ENCODE measurements at places on chromosomes 5 and 9.

- DNase-seq: no peak
Observed at GRCh38 chr5:135195270-135195608, 161.2 kb upstream of the PITX1 start.

- no peak for DNase-seq
Observed at GRCh38 chr5:124460642-124461041, 285.8 kb downstream of the ZNF608 start.

DNA sequence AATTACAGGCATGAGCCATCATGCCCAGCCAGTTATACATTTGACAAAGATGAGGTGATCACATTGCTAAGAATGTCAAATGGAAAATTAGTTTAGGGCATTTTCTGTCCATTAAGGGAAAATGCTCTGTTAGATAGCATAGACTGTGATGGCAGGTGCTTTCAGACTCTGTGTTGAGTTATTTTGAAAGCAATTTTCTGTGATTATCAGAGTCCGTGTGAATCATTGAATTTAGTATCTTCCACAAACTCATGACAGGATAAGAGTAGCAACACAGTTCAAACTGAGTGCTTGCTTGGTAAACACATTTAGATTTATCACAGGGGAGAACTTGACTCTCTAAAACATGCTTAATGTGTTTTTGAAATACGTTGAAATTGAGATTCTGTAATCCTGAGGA, 69.0 kb downstream of the GAPVD1 start:
- no peak for DNase-seq

- no peak for DNase-seq
Observed at GRCh38 chr5:56900858-56901578, 8.4 kb upstream of the SETD9 start.

GRCh38 chr5:154756009-154756867, 1.1 kb downstream of the LARP1 start:
- no peak for DNase-seq

GRCh38 chr5:112124788-112125187, 294.3 kb downstream of the EPB41L4A start:
- no peak for DNase-seq

DNA sequence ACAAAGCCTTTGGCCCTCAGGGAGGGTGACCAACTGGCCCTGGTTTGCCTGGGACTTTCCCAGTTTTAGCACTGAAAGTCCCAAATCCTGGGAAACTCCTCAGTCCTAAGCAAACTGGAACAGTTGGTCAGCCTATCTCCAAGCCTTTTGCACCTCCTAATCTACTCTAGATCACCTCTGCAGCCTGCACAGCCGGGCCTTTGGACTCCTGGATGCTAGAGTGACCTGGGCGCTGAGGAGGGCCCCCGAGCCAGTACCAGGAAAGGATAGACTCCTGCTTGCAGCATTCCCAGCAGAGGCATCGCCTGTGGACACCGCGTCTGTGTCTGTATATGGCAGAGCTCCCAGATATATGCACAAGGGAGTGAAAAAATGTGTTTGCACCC, 15.1 kb downstream of the IRF1 start:
- DNase-seq: no peak

- DNase-seq: no peak
Observed at GRCh38 chr5:126433701-126434100, 10.5 kb downstream of the GRAMD2B start.

- DNase-seq: no peak
Observed at GRCh38 chr5:53779541-53779981, 219.1 kb downstream of the NDUFS4 start.

- no peak for DNase-seq
Observed at GRCh38 chr5:95727764-95728191, 3.4 kb upstream of the RHOBTB3 start.

- DNase-seq: no peak
Observed at GRCh38 chr5:133842846-133843611, 125.4 kb downstream of the C5orf15 start.

- no peak for DNase-seq
Observed at GRCh38 chr9:114279693-114280092, 43.2 kb upstream of the ORM1 start.

- DNase-seq: peak; percentile 62
Observed at GRCh38 chr5:147628058-147628895, 118.4 kb upstream of the DPYSL3 start.

DNA sequence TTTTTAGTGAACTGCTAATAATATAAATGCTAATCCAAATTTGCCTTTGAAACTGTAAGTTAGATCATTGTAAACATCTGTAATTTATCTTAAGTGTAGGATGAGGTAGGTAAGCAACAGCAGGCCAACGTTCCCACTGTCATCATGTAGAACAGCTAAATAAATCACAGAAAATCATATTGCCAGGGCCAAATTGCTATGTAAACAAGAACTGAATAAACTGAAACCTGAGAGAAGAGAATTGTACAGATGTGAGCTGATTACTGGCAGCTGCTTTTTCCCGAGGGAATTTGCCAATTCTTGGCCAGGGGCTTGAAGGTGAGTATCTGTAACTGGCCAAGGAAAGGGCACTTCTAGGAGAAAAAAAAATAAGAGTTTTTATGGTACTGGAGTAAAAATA, 97.6 kb downstream of the CDH10 start:
- peak; percentile 72 for DNase-seq

- no peak for DNase-seq
Observed at GRCh38 chr9:111147041-111147440, 108.8 kb upstream of the LPAR1 start.

GRCh38 chr5:31663519-31663918, 24.6 kb downstream of the PDZD2 start:
- no peak for DNase-seq

DNA sequence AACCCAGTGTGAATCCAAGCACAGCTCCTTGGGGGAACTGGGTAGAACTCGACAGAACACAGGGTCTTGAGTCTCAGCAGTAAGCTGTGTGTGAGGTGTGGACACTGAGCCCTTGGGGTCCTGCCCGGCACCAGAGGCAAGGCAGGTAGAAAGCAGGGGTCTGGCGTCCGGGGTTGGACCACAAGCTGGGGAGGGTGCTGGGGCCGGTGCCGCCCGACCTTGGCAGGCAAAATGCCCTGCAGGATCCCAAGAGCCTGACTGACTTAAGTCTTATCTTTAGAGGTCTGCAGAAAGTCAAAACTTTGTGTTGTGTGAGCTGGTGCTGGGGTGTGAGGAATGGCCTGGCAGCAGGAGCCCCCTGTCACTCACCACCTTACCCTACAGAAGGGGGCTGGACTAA, 49.3 kb downstream of the HABP4 start:
- DNase-seq: no peak

DNA sequence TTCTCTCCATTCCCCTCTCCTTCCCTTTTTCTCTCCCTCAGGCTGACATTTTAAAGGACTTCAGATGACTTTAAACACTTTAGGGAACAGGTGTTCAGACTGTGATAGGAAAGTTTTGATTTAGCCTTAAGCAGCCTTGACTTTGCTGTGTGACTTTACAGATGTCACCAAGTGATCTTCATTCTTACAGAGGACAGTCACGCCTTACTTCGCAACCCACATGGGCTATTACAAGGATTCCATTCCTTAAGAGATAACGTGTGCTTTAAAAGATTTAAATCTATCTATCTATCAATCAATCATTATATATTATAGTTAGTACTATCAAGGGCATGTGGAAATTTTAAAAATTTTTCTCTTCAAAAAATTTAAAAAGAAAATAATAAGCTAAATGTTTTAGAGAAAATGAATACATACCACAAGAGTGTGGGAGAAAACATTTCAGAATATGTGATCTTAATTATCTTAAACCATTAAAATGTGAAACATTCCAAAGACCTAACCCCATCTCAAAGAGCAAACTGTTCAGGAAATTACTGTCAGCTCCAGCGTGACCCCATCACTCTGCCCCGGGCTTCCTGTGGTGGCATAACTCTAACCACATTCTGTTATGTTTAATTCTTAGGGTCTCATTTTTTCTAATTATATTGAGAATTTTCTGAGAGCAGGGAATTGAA, 530.5 kb downstream of the SEMA5A start:
- DNase-seq: no peak

- DNase-seq: no peak
Observed at GRCh38 chr5:91535499-91535898, 152.4 kb upstream of the ARRDC3 start.

GRCh38 chr5:59856358-59856757, 37.2 kb downstream of the PDE4D start:
- no peak for DNase-seq

GRCh38 chr9:137161558-137162486, 8.0 kb downstream of the LRRC26 start:
- no peak for DNase-seq

- DNase-seq: no peak
Observed at GRCh38 chr5:112784726-112785125, 47.0 kb downstream of the APC start.

DNA sequence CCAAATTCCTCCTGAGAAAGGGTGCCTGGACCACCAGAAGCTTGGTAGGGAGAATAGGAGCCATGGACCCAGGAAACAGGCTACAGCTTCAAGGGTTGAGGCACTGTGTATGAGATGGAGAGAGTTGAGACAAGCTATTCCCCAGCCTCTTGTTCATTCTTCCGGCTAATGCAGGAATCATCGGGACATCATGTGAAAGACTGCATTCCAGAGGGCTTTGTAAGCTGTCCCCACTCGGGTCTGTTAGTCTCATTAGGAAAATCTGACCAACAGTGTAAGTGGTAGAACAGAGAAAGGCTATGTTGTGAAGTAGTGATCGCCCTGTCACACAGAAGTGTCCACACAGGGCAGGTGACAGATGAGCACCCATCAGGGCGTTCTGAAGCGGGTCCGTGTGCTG, 81.4 kb downstream of the GABBR2 start:
- DNase-seq: no peak

DNA sequence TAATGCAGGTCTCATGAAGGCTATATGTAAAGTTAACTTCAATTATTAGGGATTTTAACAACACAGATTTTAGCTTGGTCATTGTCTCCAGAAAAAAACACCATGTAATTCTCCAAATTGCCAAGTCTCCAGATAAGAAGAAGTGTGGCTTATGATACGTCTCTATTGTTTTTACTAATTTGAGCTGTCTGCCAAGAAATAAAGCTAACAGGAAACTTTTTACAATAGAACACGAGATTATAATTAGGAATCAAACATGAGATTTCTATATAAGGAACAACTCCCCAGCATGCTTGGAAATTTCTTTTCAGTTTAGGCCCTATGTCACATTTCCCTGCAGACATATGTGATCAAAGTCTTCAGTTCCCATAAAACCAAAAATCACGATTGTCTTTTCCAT, 142.7 kb downstream of the MCTP1 start:
- DNase-seq: no peak

- no peak for DNase-seq
Observed at GRCh38 chr5:113378081-113378480, 56.7 kb downstream of the TSSK1B start.

GRCh38 chr5:137141779-137142178, 357.3 kb downstream of the SPOCK1 start:
- no peak for DNase-seq

GRCh38 chr9:98367371-98367900, 112.0 kb upstream of the TBC1D2 start:
- DNase-seq: no peak

DNA sequence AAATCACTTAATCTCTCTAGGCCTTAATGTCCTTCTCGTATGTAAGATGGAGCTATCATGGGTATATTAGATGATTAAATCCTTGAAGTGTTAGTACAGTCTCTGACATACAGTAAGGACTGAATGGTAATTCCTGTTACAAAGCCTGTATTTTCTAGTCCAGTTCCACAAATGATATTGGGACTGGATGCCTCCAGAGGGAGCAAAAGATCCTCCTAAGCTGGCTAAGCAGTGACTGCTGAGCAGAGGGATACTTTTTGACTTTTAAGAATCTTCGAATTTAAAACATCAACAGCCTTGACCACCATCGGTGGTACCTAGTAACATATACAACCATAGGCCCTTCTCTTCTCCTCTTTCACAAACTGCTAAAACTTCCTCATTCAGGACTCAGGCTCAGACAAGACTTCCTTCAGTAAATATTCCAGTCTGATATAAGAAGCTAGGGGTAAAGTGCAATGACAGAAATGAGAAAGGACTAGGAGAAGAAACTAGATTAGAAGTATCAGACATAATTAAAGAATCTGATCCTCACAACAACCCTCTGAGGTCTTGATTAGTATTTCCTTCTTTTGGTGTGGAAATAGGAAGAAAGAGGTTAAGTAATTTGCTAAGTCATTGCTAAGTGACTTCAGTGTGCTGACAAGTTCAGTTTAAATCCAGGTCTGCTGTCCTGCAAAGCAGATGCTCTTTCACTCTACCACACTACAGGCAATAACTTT, 13.9 kb downstream of the PTAR1 start:
- no peak for DNase-seq

DNA sequence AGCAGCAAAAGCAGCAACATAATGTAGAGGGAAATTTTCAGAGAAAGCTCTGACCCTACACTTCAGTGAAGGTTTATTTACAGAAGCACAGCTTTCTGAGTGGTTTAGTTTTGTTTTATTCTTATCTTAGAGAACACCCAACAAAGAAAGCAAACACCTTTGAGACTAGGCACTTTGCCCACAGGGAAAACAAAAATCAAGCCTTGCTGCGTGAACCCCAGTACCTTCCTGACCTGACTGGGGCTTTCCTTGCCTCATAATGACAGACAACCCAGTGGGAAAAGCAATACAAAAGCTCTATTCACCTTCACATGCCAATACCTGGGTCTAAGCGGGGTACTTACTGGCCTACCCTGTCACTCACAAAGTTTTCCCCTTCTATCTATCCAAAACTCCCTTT, 189.8 kb downstream of the HINT1 start:
- DNase-seq: no peak

GRCh38 chr5:159058716-159059636, 40.7 kb downstream of the EBF1 start:
- DNase-seq: no peak

- DNase-seq: no peak
Observed at GRCh38 chr5:139284295-139284694, 9.2 kb upstream of the MATR3 start.

GRCh38 chr9:12773562-12773961, 1.3 kb upstream of the LURAP1L start:
- DNase-seq: no peak

- DNase-seq: no peak
Observed at GRCh38 chr5:154794525-154795234, 39.5 kb downstream of the LARP1 start.

DNA sequence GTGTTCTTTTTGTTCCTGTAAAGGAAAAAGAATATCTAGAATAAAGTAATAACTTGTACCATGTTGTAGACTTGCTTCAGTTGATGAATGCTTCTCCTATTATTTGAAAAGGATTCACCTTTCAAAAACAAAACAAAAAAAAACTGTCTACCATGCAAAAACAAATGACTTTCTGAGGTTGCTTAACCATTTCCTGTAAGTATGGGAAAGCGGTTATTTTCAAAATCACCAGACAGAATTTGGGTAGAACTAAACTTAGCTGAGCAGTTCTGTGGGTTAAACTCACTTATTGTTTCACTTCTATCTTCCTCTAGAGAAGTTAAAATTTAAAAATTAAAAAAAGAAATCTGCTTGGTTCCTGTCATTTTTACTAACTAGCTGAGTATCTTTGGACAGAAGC, 25.2 kb downstream of the LNPEP start:
- no peak for DNase-seq

DNA sequence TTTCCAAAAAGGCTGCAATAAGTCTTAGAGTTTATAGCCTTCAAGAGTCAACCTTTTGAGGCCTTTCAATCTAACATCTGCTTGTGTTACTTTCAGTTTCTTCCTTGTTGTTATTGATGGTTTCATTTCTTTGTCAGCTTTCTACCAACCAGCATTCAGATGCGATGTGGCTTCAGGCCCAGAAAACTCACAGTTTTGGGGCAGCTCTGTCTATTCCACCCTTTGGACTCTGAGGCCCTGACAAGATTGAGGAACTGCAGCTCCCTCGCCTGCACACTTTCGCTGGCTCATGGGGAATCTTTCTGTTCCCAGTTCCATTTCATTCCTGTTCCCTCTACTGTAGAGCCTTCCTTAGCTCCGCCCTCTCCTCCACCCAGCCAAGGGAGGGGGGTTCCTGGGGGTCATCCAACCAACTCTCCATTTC, 13.3 kb upstream of the WHRN start:
- no peak for DNase-seq
